CD4-positive, alpha-beta T cell treated with Interleukin-15 for 4 hours (primary cell): ENCODE measurements at places on chromosomes 1 and 21.
A peak's percentile ranks its signal among the peaks of the same experiment; 100 is the strongest.

- no peak for DNase-seq
Observed at GRCh38 chr1:18592368-18592767, 38.3 kb upstream of the PAX7 start.

GRCh38 chr1:147723691-147724323 lies 36.6 kb downstream of the GJA5 start:
- DNase-seq = peak; percentile 18

- DNase-seq = no peak
Observed at GRCh38 chr1:13549521-13549920, 34.1 kb upstream of the PDPN start.

DNA sequence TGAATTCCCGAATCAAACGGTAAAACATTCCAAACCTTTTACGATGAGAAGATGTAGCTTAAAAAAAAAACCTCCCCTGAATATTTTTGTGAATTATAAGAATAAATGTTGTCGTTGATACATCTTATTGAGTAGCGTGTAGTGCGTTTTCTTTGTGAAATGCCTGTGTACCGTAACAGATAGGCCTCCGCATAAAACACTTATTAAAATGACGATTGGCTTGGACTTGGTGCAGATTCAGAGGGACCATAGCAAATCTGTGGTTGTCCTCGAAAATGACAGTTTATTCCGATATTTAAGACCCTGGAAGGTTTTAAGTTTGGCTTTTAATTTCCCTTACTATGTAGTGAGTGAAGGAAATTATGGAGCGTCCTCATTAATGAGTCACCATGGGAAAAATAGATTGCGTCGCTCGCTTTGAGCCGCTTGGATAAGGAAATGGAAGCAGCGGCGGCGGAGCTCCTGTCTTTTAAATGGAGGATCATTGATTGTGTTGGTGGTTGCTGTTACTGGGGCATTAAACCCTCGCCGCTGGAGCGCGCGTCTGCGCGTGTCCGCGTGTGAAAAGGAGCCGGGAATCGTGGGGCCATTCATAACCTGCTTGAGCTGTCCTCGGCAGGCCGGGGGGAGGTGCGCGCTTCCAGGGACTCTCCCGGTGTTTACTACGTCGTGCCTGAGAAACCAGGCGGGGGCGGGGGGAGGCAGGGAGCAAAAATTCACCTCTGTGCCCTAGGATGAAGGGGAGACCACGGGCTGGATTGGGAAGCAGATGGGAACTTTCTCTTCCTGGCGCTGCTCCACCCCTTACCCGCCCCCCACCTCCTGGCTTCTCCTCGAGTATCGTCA lies 1.6 kb downstream of the SPEN start:
- DNase-seq = peak; percentile 57

DNA sequence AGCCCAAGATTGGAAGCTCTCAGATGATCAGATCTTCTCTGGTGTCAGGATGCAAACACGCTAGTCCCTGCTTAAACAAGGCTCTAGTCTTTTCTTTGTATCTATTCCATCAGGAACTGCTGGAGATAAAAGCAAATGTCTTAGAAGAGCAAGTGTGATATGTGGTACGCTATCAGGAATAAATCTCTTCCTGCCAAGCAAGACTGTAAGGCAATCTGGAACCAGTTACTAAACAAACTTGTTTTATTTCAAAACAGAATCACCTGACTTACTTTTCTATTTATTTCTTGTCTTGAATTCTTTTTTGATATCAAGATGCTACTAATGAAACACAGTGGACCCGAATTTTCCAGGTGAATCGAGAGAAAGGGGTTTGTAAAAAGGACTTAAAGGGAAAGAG lies 139.9 kb upstream of the ZNF644 start:
- DNase-seq = no peak

GRCh38 chr1:27397749-27398148 lies 5.3 kb downstream of the GPR3 start:
- no peak for DNase-seq

GRCh38 chr21:25862596-25862995 lies 127.8 kb downstream of the GABPA start:
- DNase-seq = peak; percentile 25

- no peak for DNase-seq
Observed at GRCh38 chr1:212353181-212353580, 61.5 kb downstream of the PACC1 start.

GRCh38 chr21:42113926-42114409 lies 42.9 kb downstream of the UMODL1 start:
- DNase-seq = no peak

- DNase-seq = no peak
Observed at GRCh38 chr1:52901384-52901783, 20.2 kb downstream of the ECHDC2 start.

DNA sequence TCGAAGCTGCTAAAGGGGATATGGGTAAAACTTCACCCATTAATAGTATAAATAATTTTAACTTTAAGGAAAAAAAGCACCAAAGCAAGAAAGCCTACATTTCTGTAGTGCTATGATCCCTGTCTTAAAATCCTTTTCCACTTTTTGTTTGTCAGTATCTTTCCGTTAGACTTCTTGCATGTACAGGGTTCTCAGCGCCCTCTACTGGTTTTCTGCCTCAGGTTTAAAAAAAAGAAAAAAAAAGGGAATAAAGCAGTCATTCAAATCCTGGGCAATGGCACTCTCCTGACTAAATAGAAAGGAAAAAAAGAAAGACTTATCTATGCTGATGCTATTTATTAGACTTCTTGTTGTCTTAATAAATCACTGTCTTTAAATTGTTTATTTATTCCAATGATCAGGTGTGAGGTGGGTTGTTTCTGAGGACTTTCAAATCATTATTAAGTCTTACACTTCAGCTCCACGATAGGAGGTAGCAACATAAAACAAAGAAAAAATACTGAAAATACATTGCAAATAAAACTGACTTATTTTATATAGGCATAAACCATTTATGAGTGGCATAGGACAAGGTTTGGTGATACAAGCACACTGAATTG lies 475.4 kb upstream of the NR5A2 start:
- peak; percentile 7 for DNase-seq

DNA sequence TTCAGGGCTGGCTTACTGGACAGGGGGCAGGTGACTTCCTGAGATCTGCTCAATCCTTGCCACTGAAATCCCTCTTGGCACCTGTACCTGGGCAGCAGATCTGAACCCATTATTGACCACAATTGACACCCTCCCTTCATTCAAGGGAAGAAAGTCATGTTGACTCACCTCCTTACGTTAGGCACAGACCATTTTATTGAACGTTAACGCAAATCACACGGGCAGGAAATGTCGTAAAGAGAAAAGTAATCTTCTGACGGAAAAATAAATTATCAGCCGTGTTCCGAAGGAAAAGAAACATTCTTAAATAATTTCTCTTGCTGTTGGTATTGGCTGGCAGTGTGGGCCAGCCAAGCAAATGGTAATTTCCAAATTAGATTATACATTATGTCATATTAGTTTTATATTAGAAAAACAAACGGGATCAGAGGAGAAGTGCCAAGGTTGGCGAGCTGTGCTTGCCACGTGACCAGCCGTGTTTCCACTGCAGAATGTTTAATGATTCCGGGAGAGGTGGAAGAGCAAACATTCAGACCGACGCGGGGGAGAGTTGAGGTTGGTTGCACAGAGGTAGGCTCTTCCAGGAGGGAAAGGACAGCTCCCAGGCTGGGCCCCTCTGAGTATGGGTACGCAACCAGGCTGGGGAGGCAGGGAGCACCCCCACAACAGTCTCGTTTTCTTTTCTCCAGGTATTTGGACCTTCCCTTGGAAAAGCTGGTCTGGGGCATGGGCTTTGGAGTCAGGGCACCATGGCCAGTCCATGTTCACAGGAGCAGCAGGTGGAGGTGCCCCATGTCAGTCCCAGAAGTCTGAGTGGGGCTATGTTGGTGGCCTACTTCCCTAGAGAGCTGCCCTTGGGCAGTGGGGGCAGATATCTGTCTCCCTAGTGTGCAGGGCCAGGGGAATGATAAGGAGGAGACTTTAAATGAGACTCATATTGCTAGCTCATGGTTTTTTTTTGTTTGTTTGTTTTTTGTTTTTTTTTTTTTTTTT lies 121.1 kb downstream of the FOXD2 start:
- no peak for DNase-seq

GRCh38 chr1:204308023-204308628 lies 51.6 kb downstream of the PLEKHA6 start:
- no peak for DNase-seq

- DNase-seq = no peak
Observed at GRCh38 chr21:44497703-44498126, 42.3 kb downstream of the KRTAP10-1 start.

GRCh38 chr1:34776911-34777310 lies 4.1 kb upstream of the GJB3 start:
- DNase-seq = no peak

- no peak for DNase-seq
Observed at GRCh38 chr1:181073638-181074037, 14.9 kb upstream of the IER5 start.

DNA sequence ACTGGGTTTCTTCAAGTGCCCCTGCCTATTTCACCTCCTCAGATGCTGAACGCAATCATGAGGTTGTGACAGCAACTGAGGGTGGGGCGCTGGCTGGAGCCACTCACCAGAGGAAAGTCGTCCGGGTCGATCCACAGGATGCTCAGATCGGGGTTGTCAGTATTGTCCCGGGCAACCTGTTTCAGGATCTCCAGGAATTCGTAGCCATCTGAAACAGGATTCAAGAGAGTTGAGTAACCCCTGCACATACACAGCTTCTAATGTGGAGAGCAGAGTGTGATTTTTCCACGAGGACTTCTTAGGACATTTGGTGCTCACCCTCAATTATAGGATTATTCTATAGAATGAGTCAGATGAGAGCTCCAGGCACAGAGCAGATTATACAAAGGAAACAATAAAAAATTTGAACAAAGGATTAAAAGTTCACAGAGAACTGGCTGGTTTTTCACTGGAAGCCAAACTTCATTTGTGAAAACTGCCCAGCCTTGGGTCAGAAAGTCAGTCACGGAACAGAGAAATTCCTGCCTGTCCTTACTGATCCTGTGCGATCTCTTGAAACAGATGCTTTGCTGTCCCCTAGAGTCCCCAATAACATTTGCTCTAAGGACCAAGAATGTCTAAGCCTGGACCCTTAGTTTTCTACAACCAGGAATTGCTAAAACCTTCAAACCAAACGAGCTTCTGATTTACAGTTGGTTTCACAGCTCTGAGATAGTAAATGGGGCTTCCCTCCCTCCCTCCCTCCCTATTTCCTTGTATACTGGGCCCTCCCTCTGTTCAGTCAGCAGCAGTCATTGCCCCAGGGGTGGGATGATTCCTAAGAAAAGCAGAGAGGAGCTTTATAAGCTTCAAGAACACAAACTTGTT lies 63.2 kb downstream of the CASQ2 start:
- no peak for DNase-seq

DNA sequence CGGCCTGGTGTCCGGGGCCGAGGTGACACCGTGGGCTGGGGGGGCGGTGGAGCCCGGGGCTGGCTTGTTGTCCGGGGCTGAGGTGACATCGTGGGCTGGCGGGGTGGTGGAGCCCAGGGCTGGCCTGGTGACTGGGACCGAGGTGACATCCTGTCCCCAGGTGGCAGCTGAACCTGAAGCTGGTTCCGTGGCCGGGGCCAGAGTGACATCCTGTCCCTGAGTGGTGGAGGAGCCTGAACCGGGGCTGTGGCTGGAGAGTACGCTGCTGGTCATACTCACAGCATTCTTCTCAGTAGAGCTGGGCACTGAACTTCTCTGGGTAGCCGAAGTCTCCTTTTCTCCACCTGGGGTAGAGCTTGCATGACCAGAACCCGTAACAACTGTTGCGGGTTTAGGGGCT lies 15.8 kb downstream of the THBS3 start:
- no peak for DNase-seq

DNA sequence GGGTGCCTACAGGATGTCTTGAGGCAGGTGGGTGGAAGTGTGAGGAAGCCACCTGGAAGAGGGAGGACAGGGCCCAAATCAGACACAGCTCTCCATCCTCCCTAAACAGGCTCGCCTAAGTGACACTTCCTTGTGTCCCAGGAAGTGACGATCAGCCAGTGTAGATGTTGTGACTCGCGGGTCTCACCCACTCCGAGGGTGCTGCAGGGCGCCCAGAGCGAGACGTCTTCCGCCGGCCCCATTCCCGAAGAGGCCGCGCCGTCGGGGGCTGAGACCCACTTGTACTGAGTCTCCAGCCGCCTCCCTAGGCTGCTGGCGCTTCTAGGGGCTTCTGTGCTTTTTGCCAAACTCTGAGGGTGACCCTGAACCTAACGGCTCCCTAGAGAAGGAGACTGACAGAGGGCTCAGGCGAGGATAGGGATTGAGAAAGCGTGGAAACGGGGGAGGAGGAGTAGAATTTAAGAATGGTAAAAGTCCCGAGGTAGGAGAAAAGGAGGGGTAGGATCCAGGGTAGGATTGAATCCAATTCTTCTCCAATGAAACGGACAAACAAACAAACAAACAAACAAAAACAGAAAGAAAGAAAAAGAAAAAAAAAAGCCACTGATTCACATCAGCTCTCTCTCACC lies 543 bp upstream of the MARK1 start:
- DNase-seq = no peak

GRCh38 chr1:183331091-183331742 lies 87.0 kb downstream of the NMNAT2 start:
- no peak for DNase-seq

- DNase-seq = no peak
Observed at GRCh38 chr1:158371188-158371953, 17.7 kb downstream of the CD1E start.

DNA sequence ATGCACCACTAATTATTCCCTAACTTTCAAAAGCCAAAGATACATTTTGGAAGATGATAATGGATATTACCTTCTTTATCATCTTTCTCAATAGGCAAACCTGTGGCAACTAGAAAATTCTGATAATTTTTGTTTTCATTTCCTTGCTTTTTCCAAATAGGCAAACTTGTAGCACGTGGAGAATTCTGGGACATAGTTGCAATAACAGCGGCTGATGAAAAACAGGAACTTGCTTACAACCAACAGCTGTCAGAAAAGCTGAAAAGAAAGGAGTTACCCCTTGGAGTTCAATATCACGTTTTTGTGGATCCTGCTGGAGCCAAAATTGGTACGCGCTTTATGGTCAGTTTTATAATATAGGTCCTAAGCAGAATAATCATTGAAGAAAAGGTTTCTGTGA lies 1.5 kb downstream of the FPGT start:
- DNase-seq = no peak

- peak; percentile 79 for DNase-seq
Observed at GRCh38 chr1:25810341-25811299, 9.1 kb upstream of the MTFR1L start.

DNA sequence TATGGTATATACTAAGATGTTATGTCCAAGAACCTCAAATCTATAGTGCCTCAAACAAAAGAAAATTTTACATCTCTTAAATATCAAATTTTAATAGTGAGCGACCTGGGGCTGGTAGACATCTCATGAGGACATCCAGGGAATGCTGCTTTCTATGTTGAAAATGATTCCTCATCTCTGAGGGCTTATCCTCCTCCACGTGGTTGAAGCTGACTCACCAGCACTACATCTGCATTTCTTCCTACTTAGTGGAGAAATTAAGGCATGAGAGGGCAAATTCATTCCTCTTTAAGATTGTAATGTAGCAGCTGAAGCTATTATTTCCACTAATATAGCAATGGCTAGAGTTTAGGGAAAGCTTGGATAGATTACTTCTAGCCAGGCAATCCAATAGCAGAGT lies 529.5 kb downstream of the COL11A1 start:
- DNase-seq = no peak

GRCh38 chr1:227994632-227995300 lies 12.0 kb upstream of the WNT3A start:
- DNase-seq = no peak
